ENCODE measurements at places on chromosomes 5 and 9.

DNA sequence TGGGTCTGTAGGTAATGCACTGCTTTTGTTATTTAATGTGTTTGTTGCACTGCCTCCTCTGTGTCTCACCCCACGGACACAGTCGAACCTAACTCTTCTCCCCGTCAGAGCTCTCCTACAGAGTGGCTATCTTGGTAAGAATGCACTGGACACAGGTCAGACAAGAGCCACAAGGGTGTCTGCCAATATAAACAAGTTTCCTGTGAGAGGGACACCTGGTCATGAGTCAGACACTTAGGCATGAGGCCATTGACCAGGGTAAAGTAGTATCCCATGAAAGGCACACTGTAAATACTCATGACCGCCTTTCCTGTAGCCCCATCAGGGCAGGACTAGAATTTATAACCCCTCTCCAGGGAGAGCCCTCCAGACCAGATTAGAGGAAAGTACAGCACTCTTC lies 115.5 kb downstream of the SLC12A2 start:
- DNase-seq, result peak; percentile 39

DNA sequence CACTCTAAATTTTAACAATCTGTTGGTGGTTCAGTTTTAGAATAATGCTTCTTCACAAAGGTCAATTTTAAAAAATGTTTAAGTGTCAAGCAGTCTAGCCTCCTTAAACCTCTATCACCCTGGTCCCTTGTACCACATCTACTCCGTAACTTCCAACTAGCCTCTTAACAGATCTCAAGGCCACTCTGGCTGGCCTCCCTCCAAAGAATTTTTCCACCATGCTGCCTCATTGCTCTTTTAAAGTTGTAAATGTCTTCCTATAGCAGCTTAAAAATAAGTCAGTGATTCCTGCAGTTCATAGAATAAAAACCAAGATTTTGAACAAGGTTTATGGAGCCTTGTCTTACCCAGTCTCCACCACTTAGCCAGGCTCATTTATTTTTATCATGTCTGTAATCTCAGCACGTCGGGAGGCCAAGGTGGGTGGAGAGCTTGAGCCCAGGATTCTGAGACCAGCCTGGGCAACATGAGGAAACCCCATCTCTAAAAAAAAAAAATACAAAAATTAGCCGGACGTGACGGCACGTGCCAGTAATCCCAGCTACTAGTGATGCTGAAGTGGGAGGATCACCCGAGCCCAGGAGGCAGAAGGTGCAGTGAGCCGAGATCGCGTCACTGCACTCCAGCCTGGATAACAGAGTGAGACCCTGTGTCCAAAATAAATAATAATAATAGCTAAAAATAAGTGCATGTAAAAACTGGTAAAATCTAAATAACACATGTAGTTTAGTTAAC lies 924.9 kb upstream of the DMAC1 start:
- peak; percentile 26 for DNase-seq

DNA sequence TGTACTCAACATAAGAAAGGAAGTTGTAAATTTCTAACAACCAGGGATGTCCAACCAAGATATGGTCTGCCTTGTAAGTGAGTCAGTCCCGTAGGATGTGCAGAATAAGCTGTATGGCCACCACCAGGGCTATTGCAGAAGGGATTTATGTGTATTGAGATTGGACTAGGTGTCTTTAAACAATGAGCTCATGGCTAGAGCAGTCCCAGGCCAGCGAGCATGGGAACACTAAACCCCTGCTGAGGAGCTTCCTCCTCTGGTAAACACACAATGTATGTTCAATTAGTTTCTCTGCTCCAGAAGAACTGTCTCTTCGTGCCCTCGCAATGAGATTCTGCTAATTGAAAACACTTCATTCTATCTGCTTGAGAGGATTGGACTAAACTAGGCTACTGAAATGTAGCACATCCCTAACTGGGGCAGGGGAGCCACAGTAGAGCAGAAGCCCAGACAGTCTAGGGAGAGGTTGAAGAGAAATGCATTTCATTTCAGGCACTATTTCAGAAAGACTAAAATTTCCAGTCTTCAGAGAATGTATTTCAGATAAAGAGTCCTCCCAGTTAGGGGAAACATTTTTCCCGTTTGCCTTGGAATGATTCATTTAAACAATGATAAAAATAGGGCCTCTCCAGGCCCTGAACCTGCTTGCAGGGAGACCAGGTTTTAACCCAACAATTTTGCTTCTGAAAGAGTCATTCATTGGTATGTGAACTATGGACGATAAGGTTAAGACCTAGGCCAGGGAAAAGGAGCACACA lies 154.7 kb downstream of the FAM114A2 start:
- DNase-seq, result peak; percentile 7

GRCh38 chr9:12699529-12699928 lies 6.3 kb downstream of the TYRP1 start:
- DNase-seq, result peak; percentile 57

GRCh38 chr9:134483361-134484184 lies 157.3 kb downstream of the RXRA start:
- DNase-seq, result no peak

DNA sequence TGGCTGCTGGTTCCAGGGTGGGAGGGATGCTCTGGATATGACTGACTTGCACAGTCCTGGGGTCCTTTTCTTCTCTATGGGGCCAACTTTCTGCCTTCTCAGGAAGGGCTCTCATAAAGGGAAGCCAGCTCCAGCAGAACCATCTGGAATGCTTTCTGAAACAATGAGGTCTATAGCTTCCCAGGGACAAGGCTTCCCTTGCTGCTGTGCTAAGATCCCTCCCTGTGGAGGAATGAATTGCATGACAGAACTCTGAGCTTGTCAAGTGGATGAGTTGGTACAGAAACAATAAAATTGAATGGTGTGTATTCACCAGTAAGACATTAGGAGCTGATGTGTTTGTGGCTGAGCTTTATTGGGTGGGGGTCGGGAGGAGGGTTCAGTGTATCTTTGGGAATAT lies 19.8 kb downstream of the CKMT2 start:
- no peak for DNase-seq

- DNase-seq, result no peak
Observed at GRCh38 chr5:38582293-38582974, 26.0 kb upstream of the LIFR start.

DNA sequence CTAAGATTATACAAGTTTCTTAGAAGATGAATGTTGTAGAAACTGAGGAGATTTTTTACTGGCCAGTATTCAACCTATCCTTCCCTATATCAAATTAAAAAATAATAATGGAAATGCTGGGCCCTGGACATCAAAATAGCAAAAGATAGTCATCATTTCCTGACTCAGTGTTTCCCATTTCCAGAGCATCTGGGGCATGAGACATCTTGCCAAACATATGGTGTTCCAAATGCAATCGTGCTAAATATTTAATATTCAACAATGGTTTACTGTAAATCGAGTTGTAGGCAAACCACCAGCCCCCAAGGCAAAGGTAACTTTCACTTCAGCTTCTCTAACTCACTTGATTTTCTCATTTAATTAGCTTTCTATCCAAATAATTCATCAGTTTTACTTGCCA lies 152.9 kb downstream of the FRMD3 start:
- peak; percentile 58 for DNase-seq
